Fibroblast of lung (primary cell): ENCODE measurements at places on chromosomes 4 and X. TPM values are rescaled to one million over a fixed set of nuclear protein-coding genes. Genes with fewer than 3 reads are reported as not detected.

Gene SPANXD
- not detected in 2 replicates for total RNA-seq

Gene USO1
- total RNA-seq: 101 and 123 TPM in 2 replicates

- no peak for DNase-seq
Measured at GRCh38 chr4:112953262-112953661, 96.2 kb upstream of the ANK2 start.

DNA sequence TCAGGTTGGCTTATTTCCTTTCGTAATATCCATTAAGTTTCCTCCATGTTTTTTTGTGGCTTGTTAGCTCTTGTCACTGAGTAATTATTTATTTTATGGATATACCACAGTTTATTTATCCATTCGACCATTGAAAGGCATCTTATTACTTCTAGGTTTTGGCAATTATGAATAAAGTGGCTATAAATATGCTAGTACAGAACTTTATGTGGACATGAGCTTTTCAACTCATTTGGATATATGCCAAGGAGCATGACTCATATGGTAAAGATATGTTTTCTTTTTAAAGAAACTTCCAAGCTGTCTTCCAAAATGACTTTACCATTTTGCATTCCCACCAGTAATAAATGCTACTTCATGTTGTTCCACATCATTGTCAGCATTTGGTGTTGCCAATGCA lies 803.6 kb downstream of the GLUD2 start:
- DNase-seq: peak; percentile 52

- no peak for DNase-seq
Measured at GRCh38 chr4:184061582-184061981, 156.1 kb downstream of the ENPP6 start.

Gene PDLIM3
- 20.8 and 50.3 TPM in 2 replicates for total RNA-seq

Gene RBMXL3
- total RNA-seq: not detected in 2 replicates

DNA sequence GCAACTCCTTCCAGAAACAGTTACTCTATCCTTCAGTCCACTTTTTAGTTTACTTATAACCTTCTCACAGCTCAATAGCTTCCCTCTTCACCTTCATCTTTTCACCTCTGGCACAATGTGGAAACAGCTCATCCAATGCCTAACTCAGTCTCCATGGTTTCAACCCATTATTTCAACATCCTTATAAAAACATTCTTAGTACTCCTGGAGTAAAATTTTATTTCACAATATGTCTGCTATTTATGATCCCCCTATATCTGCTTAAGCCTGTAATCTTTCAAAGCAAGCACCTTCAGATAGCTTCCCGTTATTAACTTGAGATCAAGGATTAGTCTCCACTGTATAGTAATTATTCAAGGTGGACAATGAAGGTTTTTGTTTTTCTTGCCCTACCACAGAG lies 156.3 kb downstream of the GASK1B start:
- peak; percentile 73 for DNase-seq

- DNase-seq: no peak
Measured at GRCh38 chr4:168633064-168633463, 136.2 kb downstream of the PALLD start.

Gene SMARCA1
- 47.5 and 53.3 TPM in 2 replicates for total RNA-seq

DNA sequence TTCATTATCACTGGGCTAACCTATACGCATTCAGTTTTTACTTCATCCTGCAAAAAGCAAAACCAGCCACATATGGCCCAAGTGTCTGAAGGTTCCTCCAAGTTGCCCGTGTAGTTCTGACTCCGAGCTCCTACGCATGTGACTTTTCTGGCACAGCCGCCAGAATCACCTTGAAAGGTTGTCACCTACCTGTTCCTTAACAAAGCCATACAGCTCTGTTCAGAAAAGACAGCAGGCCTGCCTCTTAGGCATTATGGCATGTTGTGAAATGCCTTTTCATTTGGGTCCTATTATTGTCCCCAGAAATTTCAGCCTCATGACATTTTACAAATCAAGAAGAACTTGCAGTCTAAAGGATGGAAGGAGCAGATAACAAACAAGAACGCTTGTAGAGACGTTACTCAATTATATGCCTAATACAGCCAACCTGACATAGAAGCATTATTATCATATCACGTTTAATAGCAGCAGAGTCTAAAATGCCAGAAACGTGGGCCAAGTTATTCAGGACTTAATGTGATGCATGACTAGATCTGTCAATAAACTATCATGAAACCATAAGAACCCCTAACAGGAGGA lies 118.5 kb downstream of the RBM47 start:
- DNase-seq: no peak

Gene PDZD11
- 45.7 and 53.3 TPM in 2 replicates for total RNA-seq

DNA sequence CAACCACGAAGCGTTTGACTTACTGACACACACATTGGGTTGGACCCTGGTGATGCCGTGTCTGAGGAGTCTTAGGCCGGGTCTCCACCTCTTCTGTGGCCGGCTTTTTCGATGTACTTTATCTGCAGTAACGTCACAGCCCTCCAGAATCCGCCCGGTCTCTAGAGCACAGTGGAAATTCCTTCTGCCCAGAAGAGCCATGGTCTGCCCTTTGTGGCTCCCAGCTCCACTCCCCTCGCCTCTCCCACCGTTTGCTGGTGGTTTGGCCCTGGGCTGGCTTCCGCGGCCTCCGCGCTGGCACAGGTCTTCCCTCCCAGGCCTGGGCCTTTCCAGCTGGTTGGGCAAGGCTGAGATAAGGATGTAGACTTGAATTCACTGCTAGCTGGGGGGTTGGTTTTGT lies 4.3 kb downstream of the MAEA start:
- no peak for DNase-seq

Gene CBLL2
- not detected in 2 replicates for total RNA-seq

Gene GRIA2
- total RNA-seq: 0.17 TPM in 1 of 2 replicates, not detected in the other

DNA sequence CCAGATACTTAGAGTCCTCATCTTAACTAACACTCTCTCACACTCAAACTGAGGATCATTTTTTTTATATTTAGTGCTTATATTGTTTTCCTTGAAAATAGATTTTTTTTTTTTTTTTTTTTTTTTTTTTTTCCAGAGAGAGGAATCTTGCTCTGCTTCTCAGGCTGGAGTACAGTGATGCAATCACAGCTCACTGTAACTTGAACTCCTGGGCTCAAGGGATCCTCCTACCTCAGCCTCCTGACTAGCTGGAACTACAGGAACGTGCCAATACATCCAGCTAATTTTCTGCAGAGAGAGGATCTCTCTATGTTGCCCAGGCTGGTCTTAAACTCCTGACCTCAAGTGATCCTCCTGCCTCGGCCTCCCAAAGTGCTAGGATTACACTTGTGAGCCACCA lies 650.3 kb upstream of the ATOH1 start:
- DNase-seq: no peak

Gene GLOD5
- total RNA-seq: not detected in 2 replicates

Gene SLITRK4
- total RNA-seq: under 0.01 and 0.99 TPM in 2 replicates
